ENCODE measurements at places on chromosomes 7 and 10. TPM values are rescaled to one million over a fixed set of nuclear protein-coding genes. Genes with fewer than 3 reads are reported as not detected.

Gene LLCFC1
- not detected for total RNA-seq

Gene PHKG1
- total RNA-seq = 1.3 TPM

GRCh38 chr10:49200854-49201253, 12.7 kb upstream of the TMEM273 start:
- no peak for DNase-seq

Gene FAM25G
- total RNA-seq = not detected

DNA sequence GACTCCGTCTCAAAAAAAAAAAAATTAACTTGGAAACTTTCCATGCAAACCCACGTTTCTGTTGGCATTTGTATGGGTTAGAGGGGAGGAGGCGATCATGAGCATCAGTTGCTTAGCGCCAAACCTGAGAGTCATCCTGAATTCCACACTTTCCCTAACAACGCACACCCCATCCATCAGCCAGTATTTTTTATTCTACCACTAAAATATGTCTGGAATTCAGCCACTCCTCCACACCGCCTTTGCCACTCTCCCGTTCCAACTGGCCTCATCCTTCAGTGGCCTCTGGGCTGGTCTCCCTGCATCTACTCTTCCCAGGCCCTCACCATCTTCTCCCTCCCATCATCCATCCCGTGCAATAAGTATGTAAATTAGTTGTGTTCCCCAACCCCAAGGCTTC, 4.7 kb upstream of the LMBR1 start:
- no peak for DNase-seq

Gene CYP3A4
- total RNA-seq = not detected

GRCh38 chr7:157806711-157807110, 469.9 kb downstream of the DNAJB6 start:
- DNase-seq = no peak

GRCh38 chr10:99537989-99538917, 5.5 kb downstream of the NKX2-3 start:
- DNase-seq = no peak

DNA sequence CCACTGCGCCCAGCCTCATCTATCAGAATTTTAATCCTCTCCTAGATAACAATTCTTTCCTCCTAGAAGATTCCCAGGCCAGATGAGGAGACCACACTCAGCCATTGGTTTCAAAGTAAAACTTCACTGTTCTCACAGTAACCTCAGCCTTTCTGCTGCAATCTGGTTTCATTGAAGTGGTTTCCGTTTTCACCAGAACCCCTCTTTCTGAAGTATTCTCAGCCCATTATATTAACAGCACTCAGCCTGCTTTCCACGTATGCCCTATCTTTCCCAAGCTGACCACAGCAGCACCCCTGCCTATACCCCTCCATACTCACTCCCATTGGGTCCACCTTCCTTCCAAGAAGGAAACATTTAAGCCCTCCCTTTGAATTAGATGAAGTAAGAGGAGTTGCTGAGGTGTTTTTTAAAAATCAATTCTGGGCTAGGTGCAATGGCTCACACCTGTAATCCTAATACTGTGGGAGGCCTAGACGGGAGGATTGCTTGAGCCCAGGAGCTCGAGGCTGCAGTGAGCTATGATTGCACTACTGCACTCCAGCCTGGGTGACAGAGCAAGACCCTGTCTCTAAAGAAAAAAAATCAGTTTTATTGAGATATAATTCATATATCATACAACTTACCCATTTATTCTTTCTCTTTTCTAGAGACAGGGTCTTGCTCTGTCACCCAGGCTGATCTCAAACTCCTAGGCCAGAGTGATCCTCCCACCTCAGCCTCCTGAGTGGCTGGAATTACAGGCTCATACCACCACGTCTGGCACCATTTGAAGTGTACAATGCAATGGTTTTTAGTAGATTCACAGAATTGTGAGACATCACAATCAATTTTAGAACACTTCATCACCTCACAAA, 11.3 kb downstream of the PLAU start:
- DNase-seq = no peak

Gene FBXO24
- total RNA-seq = 0.33 TPM

DNA sequence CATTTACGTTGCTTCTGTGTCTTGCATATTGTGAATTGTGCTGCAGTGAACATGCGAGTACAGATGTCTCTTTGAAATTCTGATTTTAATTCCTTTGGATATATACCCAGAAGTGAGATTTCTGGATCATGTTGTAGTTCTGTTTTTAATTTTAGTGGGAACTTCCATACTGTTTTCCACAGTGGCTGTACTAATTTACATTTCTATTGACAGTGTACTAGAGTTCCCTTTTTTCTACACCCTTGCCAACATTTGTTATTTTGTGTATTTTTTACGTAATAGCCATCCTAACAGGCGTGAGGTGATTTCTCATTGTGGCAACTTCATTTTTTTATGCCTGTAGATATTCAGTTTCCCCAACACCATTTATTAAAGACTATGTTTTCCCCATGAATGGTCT, 144.7 kb upstream of the INHBA start:
- no peak for DNase-seq

DNA sequence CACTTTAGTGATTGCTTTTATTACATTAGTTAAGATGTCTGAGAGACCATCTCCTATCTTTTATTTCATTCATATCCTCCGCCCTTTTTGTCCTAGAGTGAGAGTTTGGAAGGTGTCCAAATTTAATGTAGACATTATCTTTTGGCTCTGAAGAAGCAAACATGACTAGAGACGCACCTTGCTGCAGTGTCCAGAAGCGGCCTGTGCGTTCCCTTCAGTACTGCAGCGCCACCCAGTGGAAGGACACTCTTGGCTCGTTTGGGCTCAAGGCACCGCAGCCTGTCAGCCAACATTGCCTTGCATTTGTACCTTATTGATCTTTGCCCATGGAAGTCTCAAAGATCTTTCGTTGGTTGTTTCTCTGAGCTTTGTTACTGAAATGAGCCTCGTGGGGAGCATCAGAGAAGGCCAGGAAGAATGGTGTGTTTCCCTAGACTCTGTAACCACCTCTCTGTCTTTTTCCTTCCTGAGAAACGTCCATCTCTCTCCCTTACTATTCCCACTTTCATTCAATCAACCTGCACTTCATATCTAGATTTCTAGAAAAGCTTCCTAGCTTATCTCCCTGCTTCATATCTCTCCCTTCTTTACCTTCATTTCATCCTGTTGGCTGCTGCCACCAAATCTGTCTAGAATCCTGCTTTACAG, 10.4 kb upstream of the CLCN1 start:
- DNase-seq = peak; percentile 54

DNA sequence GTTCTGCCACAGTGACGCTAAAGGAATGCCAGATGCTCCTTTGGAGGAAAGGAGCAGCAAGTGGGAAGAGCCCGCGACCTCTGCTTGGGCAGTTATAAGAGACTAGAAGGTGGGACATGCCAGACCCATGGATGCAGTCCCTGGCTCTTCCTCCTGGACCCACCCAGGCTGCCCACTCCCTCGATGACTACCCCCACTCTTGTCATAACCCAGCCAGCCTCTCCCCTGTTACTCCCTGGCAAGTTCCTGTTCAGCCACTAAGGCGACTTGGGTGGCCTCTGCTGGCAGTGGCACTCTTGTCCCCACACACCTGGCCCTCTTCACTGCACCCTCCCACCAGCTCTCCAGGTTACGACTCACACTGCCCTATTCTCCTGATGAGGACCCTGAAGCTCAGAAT, 33.5 kb downstream of the COL13A1 start:
- no peak for DNase-seq

GRCh38 chr10:4568086-4568485, 257.9 kb upstream of the AKR1E2 start:
- DNase-seq = no peak

Gene EPDR1
- total RNA-seq = 43.4 TPM

DNA sequence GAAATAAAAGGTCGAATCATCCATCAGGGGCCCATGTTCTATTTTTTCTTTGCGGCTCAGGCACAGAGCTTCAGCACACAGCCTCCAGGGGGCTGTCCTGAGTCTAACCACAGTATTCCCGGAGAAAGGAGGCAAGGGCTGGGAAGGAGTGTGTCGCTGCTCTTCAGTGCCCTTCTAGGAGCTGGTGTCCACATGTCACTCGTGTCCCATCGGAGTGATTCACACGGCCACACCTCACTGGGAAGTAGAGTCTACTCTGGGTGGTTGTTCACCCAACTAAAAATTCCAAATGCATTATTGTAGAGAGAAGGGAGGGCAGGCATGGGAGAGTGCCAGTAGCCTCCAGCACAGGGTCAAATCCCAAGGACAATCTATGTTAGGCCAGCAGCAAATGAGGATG, 114.8 kb upstream of the LANCL2 start:
- no peak for DNase-seq

- DNase-seq = peak; percentile 48
These were observed 3.0 kb downstream of the CLRN3 start for GRCh38 chr10:127889605-127890195.

Measured in fibroblast of lung (primary cell).